ENCODE measurements at places on chromosomes 7 and 10. TPM values are rescaled to one million over a fixed set of nuclear protein-coding genes. Genes with fewer than 3 reads are reported as not detected.

DNA sequence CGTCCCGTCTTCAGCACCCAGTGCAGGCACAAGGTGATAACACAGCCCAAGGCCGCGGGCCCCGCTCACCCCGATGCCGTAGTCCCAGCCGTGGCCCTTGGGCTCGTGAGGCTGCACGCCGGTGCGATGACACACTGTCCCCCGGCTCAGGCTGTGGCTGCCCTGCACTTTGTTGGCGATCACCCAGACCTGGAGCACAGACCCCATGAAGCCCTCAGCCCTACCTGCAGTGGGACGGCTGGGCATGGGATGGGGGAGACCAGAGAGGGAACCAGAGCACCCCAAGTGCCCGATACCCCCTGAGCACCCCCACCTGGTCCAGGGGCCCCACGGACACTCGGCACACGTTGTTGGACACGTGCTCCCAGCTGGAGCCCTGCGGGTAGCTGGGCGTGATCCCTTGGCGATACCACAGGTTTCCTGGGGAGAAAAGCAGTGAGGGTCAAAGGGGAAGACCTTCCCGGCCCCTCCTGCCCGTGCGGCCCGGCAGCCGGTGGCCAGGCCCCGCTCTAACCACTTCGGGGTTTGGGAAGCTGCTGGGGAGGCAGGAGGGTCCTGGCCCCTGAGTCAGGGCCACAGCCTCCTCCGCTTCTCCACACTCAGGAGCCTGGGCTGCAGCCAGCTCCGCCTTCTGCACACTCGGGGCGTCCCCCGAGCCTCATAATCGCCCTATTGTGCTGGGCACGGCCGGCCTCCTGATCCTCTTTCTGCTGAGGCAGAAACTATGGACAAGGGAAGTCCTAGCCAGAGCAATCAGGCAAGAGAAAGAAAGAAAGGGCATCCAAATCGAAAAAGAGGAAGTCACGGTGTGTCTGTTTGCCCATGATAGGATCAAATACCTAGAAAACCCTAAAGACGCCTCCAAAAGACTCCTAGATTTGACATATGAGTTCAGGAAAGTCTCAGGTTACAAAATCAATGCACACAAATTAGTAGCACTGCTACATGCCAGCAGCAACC is 6.7 kb downstream of the BHLHA15 start:
- no peak for DNase-seq

GRCh38 chr10:95831515-95831914 is 75.6 kb downstream of the ENTPD1 start:
- DNase-seq: no peak

GRCh38 chr7:84506151-84506550 is 311.6 kb upstream of the SEMA3A start:
- DNase-seq: no peak

GRCh38 chr10:8103543-8103942 is 49.1 kb downstream of the GATA3 start:
- DNase-seq: no peak

- DNase-seq: no peak
Observed at GRCh38 chr7:132117181-132117580, 459.1 kb downstream of the PLXNA4 start.

GRCh38 chr7:42445691-42446090 is 208.7 kb upstream of the GLI3 start:
- DNase-seq: no peak

DNA sequence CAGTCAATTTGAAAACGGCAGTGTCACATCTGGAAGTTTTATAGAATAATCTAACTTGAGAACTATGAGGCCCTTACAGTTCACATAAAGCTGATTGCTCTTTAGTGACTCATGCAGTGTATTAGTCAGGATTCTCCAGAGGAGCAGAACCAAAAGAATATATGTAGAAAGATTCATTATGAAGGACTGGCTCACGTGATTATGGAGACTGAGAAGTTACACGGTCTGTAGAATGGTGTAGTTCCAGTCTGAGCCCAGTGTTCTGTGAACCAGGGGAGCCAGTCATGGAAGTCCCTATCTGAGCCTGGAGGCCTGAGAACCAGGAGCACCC is 21.5 kb downstream of the RBM33 start:
- peak; percentile 75 for DNase-seq

GRCh38 chr7:92485974-92486373 is 8.2 kb upstream of the ERVW-1 start:
- DNase-seq: no peak

DNA sequence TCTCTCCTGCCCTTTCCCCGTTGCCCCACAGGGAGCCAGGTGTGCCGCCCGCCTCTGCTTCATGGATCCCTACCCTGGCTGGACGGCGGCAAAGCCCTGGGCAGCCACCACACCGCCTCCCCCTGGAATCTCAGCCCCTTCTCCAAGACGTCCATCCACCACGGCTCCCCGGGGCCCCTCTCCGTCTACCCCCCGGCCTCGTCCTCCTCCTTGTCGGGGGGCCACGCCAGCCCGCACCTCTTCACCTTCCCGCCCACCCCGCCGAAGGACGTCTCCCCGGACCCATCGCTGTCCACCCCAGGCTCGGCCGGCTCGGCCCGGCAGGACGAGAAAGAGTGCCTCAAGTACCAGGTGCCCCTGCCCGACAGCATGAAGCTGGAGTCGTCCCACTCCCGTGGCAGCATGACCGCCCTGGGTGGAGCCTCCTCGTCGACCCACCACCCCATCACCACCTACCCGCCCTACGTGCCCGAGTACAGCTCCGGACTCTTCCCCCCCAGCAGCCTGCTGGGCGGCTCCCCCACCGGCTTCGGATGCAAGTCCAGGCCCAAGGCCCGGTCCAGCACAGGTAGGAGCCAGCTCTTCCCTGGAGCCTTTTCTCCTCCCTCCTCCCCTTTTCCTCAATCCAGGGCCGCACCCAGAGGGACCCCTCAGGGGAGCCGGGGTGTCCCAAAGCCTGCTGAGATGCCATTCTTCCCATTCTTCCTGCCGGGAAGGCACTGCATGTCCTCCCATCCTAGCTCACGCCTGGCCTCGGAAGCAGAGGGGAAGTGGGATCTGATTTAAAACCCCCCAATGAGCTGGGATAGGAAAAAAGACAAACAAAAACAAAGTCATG is 4.0 kb downstream of the GATA3 start:
- no peak for DNase-seq

DNA sequence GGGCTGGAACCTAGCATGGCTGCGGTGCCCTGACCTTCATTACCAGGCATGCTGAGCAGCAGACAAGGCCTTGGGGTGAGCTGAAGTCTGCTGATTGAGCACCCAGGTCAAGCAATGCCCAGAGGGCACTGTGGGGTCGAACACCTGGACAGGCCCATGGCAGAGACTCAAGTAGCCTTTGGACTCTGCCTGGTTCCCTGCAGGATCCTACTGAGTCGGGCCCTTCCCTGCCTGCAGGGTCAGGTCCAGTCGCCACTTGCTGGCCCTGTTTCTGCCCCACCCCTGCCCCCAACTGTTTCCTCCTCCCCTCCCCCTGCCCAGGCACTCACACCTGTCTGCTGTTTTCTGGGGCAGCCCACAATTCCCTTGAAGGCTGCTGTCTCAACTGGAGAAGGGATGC is 483.2 kb upstream of the MKI67 start:
- DNase-seq: no peak

DNA sequence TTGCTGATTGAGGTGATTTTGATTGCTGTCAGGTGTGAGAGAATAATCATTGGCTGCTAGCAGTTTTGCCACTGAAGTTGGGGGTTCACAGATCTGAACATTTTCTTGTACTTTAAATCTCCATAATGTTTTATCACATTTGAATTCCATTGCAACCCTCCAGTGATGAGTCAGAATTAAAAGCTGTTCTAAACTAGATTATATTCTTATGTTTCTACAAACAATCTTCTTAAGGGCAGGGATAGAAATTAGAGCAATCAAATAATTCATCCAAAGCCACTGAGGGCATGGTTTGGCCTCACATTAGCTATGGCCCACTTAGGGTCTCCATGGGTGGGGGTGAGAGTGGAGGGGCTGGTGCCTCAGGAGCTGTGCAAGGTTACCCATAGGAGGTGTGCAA is 53.0 kb upstream of the RPA3 start:
- no peak for DNase-seq

DNA sequence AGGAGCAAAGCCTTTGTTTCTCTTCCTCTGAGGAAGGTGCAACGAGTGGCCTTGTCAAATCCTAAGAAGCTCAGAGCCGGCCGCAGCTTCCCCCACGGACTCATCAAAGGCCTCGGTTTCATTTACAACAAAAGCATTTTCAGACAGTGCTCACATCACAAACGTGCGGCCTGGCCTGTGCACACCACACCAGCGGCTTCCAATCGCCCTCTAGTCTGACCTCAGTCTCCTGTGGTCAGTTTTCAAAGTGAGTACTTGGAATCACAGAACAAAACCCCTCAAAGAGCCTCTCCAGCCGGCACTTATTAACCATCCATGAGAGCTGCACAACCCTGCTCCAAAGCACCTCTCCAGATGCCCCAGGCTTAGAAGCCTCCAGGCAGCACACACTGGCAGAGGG is 3.3 kb downstream of the RADIL start:
- no peak for DNase-seq

DNA sequence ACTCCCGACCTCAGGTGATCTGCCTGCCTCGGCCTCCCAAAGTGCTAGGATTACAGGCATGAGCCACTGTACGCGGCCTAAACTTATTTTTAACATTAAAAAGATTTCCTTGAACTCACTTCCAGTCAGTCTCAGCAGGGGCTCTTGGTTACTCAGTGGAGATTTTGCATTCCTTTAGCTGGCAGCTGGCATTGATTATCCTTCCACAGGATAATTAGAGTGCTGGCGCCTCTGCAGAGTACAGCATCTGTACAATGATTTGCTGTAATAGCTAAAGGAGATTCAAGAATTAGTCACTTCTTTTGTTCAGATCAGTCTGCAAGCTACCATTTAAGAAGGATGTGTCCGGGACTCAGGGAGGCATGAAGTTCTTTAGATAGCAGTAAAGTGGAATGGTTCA is 125.0 kb upstream of the NPY start:
- no peak for DNase-seq

- no peak for DNase-seq
Observed at GRCh38 chr7:144820552-144820951, 15.3 kb downstream of the TPK1 start.

- no peak for DNase-seq
Observed at GRCh38 chr7:27283558-27283957, 41.0 kb downstream of the EVX1 start.

GRCh38 chr10:127922675-127923366 is 15.9 kb downstream of the PTPRE start:
- peak; percentile 4 for DNase-seq

GRCh38 chr7:148274118-148274517 is 316.4 kb upstream of the C7orf33 start:
- no peak for DNase-seq

- DNase-seq: no peak
Observed at GRCh38 chr7:29991937-29992336, 2.3 kb upstream of the SCRN1 start.

ELFN1 gene
- total RNA-seq: 39.0 TPM

PARP12 gene
- 31.7 TPM for total RNA-seq

ZNF789 gene
- 15.1 TPM for total RNA-seq

PLAU gene
- total RNA-seq: 305 TPM

CALN1 gene
- total RNA-seq: 0.05 TPM

TSPAN15 gene
- 199 TPM for total RNA-seq

SYT15B gene
- 0.05 TPM for total RNA-seq

GPC2 gene
- 7.9 TPM for total RNA-seq

RAB19 gene
- total RNA-seq: 0.92 TPM

Measured in Panc1 (cell line).